ENCODE measurements at places on chromosomes 12 and 14.

GRCh38 chr12:57755454-57756372 is 810 bp downstream of the MARCHF9 start:
- no peak for DNase-seq

DNA sequence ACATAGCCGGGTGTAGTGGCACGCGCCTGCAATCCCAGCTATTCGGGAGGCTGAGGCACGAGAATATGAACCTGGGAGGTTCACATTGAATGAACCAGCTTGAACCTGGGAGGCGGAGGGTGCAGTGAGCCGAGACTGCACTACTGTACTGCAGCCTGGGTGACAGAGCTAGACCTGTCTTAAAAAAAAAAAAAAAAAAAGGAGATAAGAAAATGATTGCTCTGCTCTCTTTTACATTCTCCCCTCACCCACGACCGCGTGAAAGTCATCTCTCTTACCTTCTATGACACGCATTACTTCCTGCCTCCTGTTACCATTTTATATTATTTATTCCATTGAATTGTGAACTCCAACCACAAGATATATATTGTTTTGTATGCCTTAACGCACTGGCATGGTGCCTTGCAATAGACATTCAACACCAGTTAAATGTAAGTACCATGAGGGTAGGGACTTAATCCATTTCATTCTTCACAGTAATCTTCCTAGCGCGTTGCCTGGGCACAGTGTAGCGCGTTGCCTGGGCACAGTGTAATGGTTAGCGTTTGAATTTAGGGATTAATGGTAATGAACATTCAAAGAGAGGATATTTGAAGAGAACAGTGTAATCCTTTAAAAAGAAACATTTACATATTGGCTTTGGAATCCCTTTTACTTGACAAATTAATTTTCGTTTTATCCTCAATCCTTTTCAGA is 2.7 kb downstream of the RAP1B start:
- DNase-seq = peak; percentile 25

GRCh38 chr14:91599994-91600393 is 89.9 kb upstream of the PPP4R3A start:
- DNase-seq = no peak

GRCh38 chr12:43459285-43459684 is 92.7 kb downstream of the ADAMTS20 start:
- no peak for DNase-seq

- no peak for DNase-seq
Measured at GRCh38 chr12:125023065-125023464, 29.6 kb downstream of the BRI3BP start.

DNA sequence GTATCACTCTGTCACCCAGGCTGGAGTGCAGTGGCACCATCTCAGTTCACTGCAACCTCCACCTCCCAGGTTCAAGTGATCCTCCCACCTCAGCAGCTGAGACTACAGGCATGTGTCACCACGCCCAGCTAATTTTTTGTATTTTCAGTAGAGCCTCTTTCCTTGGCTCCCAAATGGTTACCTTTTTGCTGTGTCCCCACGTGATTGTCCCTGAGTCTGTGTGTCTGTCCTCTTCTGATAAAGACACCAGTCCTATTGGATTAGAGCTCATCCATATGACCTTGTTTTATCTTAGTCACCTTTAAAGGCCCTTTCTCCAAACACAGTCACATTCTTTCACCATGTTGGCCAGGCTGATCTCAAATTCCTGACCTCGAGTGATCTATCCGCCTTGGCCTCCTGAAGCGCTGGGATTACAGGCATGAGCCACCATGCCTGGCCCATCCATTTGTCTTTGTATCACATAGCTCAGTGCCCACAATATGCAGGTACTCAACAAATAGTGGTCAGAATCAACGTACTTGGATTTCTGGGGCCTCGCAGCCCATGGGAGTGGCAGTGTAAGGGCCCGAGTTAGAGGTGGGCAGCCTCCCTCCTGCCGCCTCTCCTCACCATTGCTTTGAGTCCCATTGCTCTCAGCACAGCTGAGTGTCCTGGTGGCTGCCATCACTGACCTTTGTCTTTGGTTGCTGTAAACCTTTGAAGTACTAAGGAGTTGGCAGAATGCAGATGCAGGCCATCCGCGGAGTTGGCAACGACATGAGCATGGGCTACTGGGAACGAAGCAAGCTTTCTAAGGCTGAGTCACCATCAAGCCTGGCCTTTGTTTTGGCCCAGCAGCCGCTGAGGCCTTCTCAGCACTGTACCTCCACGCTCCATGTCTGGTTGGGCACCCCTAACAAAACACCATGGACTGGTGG is 9.3 kb downstream of the TPCN1 start:
- no peak for DNase-seq

- no peak for DNase-seq
Measured at GRCh38 chr14:57136669-57137328, 131.9 kb downstream of the EXOC5 start.

DNA sequence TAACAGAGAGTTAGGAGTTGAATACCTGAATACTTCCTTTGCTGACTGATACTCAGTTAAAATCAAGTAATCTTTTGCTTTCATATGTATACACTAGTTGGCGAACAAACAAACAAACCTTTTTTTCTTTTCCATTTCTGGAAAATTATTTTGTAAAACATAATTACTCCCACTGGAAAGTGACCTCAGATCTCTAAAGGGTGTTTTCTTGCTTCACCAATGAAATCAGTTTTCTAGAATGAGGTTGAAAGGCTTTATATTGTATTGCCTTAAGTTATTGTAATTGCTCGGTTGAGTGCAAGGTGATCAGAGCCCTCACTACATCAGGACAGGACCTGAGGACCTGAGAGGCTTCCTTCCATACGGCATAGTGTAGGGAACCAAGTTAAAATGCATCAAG is at the start of gene OR4K1:
TSS of gene OR4K1 (plus strand) at position 301 of the 400 bp plus-strand sequence. CDS start 4,750 bp downstream, outside the sequence.
- DNase-seq = no peak

DNA sequence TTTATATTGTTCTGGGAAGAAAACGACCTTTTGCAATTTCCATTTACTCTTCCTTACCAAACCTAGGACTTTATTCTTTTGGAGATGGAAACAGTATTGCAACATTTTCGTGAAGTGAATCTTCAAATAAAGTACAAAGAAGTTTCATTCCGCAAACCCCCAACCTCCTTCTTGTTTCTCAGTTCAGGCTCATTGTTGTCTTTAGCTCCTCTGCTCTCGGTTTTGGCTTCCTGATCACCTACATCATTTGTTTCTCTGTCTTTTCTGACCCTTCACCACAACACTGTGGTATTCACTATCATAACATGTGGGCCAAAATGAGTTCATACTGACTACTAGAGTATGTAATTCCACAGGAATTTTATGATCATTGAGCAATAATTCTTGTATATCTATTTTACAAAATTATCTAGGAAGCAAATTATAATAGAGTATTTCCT is 266.8 kb downstream of the ADAMTS20 start:
- no peak for DNase-seq

- no peak for DNase-seq
Measured at GRCh38 chr12:98686603-98687002, 41.5 kb downstream of the APAF1 start.

DNA sequence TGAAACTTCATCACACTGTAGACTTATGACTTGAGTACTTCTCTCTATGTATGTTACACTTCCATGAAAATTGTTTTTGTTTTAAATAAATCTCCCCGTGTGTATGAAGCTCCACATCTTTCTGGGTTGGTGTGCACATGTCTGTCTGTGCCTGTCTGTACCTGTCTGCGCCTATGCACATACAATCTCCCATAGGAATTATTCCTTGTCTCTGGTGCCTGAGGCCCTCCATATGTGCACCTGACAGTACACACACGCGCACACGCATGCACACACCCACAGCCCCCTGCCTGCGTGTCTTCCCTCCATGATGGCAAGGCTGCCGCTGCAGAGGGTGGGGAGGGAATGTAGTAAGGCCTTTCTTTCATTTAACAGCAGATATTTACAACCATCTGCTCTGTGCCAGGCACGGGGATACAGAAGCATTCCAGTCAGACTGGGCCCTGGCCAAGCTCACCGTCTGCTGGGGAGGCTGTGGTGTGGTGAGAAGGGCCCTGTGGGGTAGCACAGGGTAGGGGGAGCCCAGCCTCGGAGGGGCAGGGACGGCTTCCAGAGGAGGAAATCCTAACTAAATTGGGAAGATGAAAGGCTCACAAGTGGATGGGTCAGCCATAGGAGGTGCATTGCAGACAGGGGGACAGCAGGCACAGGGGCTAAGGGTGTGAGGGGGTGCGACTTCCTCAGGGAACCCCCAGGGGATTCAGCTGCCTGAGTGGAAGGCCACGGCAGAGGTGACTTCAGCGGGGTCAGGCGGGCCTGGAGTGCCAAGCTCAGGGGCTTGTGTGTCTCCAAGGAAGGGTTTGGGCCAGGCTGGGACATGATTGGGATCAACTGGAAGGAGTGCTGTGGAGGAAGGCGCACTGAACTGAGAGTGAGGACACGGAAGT is 26.1 kb downstream of the KRT8 start:
- DNase-seq = no peak

DNA sequence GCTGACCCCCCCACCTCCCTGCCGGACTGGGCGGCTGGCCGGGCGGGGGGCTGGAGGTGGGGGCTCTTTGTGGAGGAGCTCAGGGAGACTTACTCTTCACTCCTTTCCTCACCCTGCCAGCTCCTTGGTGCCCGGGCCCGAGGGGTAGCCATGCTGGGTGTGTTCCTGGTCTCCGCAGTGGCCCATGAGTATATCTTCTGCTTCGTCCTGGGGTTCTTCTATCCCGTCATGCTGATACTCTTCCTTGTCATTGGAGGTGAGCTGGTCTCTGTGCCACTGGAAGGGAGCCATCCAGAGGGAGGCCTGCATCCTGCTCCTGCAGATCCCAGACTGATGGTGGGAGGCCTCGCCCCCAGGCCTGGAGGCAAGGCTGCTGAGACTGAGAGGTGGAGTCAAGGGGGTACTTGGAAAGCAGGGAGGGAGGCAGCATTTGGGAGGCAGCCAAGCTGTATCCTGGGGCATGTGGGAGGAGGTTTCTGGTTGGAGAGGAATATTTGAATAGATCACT is 19.7 kb downstream of the SOAT2 start:
- DNase-seq = no peak

DNA sequence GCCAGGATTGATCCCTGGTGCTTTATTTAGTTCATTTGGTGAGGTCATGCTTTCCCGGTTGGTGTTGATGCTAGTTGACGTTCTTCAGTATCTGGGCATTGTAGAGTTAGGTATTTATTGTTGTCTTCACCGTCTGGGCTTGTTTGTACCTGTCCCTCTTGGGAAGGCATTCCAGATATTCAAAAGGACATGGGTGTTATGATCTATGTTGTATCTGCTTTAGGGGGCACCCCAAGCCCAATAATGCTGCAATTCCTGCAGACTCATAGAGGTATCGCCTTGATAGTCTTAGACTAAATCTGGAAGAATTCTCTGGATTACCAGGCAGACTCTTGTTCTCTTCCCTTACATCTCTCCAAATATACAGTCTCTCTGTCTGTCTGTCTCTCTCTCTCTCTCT is 42.1 kb downstream of the AK7 start:
- no peak for DNase-seq

GRCh38 chr14:96095581-96096476 is 56.7 kb downstream of the C14orf132 start:
- no peak for DNase-seq

DNA sequence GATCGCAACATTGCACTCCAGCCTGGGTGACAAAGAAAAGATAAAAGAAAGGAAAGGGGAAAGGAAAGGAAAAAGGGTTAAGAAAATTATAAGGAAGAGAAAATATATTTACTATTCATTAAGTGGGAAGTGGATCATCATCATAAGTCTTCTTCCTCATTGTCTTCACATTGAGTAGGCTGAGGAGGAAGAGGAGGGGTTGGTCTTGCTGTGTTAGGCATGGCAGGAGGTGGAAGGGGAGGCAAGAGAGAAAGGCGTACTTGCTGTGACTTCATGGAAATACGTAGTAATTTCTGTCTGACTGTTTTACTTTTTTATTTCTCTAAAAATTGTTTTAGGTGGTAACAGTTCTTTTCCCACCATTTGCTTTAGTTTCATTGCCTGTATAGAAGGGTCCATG is 26.2 kb downstream of the FAM177A1 start:
- no peak for DNase-seq

- DNase-seq = no peak
Measured at GRCh38 chr14:57732463-57733285, 133.2 kb downstream of the SLC35F4 start.

DNA sequence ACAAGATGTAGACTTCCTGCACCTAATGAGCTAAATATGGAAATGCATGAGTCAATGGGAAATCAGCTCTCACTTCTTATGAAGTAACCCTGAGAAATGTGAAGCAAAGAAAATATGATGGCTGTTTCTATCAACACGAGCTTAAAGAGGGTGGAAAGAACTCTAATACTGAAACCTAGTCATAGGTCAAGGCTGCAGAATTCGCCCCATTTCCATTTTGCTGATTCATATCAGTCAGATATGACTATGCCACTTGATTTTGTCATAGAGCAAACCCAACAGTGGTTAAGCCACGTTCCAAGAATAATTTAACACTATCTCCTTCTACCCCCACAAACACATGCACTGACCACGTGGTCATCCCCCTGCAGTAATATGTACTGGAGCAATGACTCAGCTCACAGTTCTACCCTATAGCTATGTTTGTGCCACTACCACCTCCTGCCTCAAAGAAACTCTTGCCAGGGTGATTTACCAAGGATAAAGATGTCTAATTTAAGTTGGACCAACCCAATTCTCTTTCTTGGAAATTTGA is 157.5 kb downstream of the TMTC3 start:
- DNase-seq = peak; percentile 53

- DNase-seq = no peak
Measured at GRCh38 chr14:94019329-94019728, 6.8 kb upstream of the OTUB2 start.

DNA sequence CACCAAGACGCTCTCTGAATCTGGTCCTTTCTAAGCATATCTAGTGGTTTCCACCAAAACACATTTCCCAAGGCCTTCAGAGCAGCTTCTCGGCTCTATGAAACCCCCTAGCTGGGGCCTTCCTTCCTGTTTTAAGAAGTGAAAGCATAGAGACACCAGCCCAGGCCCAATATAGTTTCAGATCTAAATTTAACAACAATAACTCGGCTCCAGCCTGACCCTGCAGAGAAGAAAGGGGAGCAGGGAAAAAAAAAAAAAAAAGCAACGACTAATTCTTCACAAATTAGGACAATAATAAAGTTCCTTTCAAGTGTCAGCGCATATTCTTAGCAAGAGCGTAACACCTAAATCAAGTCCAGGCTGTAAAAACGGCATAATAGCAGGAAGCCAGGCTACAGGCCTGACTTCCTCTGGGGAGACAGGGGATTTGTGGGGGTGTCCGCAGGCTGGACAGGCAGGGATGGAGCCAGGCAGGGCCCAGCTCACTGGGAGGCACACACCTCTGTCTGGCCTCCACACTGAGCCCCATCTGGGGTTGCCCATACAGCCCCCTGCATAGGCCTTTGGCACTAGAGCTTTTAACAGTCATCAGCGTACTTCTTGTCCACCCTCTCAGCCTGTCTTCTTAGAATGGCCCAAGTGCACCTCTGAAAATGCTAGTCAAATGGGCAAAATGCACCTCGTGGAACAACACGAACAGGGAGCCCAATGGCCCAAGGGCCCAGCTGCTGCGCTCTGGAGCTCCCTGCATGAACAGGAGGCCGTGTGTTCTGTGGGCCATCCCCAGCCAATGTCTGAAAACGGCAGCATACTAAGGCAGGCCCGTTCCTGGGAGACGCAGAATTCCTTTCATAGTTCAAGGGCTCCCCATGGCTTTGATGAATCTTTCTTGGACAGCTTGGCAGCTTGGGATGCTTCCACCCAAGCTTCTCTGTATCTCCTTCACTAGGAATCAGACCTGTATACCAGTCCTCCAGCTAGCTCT is 772.9 kb downstream of the MED13L start:
- DNase-seq = no peak
